ENCODE measurements at places on chromosomes 2 and 18.

GRCh38 chr2:122682356-122682755 is 926.9 kb downstream of the TSN start:
- DNase-seq, result no peak

GRCh38 chr2:107376909-107377308 is 449.8 kb upstream of the RGPD4 start:
- no peak for DNase-seq

GRCh38 chr18:12278215-12278671 is 24.1 kb downstream of the CIDEA start:
- DNase-seq, result no peak

DNA sequence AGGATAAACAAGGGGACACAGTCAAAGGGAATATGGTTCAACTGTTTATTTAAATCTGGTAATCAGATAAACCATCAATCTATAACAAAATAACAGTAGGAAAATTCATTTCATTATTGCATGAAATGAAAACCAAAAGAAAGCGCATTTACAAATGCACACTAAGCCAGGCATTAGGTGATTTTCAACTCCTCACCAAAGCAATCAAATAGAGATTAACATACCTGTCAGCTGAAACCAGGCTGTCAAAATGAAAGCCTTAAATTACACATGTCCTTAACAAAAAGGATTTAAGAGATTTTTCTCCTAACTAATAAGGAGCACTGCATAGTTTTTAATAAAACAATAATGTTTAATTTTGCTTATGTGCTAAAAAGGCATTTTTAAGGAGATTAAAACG is 23.0 kb downstream of the STK39 start:
- DNase-seq, result no peak

GRCh38 chr2:128776461-128777195 is 458.0 kb upstream of the HS6ST1 start:
- no peak for DNase-seq

GRCh38 chr18:46909497-46909896 is 7.8 kb downstream of the PIAS2 start:
- DNase-seq, result no peak

All from stimulated activated CD8-positive, alpha-beta memory T cell treated with anti-CD3 and anti-CD28 coated beads, Interleukin-4, amount 100 ng/mL, for 4 hours (primary cell).